ENCODE measurements at places on chromosomes 5 and 9. TPM values are rescaled to one million over a fixed set of nuclear protein-coding genes. Genes with fewer than 3 reads are reported as not detected.

DNA sequence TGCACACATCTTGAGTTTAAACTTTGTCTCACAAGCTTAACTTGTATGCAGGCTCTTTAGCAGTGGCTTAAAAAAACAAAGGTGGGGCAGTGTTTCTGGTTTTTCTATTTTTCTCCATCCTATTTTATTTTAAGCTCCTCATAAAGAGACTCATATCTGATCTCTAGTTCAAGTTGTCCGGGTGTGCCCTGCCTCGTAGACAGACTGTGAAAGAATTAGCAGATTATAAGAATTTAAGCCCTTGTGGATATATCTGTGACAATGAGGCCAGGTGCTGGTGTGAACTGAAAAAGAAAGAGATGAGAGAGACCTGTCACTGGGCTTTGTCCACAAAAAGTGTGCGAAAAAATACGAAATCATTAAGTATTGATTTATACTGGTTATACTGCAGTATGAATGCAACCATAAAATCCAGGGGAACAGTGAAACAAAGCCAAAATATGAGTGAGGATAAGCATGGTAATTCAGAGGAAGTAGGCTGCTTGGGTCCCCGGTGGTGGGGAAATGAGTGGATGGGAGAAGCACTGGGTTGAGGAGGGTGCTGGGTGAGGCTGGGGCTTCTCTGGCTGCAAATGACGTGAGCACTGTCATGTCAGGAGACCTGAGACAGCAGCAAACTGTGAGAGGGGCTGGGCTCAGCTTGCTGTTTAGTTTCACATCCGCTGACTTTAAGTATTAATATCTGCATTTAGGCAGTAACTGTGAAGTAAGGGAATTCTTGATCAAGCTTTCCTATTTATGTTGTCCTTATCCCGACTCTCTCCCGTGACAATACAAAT lies 179.7 kb upstream of the ANKRD55 start:
- DNase-seq = peak; percentile 81

Gene WNK2
- total RNA-seq = 11.5 TPM

- no peak for DNase-seq
Measured at GRCh38 chr5:123367739-123368138, 55.5 kb downstream of the CEP120 start.

Gene NR5A1
- total RNA-seq = not detected

GRCh38 chr9:16074963-16075362 lies 522.1 kb downstream of the CCDC171 start:
- no peak for DNase-seq

GRCh38 chr5:177557041-177557647 lies 2.8 kb upstream of the FAM193B start:
- no peak for DNase-seq

Data from upper lobe of left lung (tissue), 6 donors.